ENCODE measurements at places on chromosomes 13 and 19.

DNA sequence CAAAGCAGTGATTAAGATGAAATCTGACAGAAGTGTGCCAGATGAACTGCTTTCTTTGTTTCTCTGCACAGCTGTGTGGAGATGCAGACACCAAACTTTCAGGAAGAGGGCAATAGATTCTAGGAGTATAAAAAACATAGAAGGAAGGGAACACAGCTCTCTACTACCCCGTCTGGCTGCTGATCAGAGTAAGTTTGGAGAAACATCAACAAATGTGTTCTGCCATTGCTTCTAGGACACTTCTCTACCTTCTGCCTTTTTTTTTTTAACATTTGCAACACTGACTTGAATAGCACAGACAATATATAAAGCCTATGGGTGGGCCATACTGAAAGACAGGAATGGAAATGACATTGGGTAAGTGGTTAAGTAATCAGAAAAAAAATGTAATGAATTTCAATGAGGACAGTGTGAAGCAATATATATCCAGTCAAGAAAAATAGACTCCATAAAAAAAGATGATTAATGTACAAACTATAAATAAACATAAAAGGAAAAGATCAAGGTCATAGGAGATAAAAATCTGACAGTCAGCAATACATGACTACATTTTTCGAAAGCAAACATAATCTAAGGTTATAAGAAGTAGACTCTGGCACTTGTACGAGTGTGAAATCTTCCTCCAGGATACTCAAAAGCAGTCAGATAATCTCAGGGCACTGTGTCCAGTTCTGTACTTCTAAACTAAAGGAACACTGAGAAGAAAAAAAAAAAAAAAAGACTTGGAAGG is 21.4 kb downstream of the NUFIP1 start:
- DNase-seq, result no peak

DNA sequence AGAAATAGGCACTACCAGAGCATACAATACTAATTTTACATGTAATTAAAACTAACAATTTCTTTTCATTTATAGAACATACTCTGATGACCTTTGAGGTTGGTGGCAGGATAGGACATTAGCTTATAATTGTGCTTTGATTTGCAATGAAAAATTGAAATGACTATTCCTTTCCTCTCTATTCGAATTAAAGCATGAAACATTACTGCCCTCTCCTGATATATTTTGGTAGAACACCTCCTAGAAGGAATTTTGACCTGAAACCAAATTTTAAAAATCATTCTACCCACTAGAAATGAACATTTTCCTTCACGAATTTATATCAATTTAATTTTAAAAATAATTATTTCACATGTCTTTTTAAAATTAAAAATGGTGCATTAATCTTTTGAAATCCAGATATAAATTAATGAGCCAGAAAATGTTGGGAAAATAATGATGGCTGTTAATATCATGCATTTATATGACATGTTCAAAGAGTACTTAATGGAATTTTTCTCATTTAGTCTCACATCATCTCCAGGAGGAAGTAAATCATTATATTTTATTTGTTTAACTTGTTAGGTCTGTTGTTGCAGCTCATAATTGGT is 556.3 kb upstream of the ARGLU1 start:
- no peak for DNase-seq

DNA sequence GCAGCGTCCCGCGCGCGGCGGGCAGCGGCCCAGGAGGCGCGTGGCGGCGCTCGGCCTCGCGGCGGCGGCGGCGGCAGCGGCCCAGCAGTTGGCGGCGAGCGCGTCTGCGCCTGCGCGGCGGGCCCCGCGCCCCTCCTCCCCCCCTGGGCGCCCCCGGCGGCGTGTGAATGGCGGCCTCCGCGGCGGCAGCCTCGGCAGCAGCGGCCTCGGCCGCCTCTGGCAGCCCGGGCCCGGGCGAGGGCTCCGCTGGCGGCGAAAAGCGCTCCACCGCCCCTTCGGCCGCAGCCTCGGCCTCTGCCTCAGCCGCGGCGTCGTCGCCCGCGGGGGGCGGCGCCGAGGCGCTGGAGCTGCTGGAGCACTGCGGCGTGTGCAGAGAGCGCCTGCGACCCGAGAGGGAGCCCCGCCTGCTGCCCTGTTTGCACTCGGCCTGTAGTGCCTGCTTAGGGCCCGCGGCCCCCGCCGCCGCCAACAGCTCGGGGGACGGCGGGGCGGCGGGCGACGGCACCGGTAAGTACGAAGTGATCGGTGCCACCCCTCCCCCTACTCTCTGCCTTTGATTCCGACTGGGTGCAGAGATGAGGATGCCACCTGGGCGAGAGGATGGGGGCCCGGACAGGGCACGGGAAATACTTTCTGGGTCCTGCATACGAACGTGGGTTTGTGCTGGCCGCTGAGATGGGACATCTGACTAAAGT is 874 bp downstream of the TRIM28 start:
- DNase-seq, result no peak

DNA sequence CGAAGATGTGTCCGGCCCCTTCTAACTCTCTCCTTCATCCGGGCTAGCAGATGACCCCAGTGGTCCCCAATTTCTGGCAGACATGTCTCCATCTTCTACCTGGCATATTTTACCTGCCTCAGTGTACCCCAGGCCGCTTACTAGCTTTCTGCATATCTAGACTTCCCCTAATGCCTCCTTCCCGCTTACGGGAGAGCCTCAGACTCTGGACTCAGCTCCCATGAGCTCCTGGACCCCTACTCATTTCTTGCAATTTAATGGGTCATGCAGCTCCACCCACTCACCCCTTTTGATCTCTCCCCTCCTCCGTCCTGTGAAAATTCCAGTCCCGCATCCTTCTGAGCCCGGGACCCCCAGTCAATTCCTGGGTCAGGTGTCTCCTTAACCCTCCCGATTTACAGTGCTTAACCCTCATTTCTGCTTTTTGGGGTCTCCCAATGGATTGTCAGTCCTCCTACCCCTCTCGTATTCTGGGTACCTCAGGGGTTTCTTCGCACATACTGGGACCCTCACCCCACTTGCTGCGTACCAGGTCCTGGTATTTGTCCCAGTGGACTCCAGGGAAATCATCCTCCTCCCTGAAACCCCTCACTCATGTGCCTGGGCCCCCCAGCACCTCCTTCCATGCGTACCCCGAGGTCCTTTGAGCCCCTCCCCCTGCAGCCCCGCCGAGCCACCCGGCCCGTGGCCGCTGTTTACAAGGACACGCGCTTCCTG is 500 bp upstream of the JUNB start:
- DNase-seq, result no peak

DNA sequence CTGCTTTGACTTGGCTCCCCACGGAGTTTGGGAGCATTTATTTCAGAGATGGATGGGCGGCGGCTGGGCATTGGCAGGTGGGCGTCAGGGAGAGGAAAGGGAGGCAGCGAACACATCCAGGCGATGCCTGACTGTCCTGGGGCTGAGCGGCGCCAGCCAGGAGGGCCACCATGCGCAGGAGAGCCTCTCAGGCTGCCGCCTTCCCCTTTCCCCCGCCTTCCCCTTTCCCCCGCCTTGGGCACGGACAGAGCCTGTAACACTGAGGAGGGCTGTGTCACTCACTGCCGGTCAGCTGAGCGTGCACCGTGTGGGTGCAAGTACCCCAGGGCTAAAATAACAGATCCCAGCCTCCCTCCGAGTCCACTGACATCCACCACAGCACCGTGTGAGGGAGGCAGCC is 11.4 kb downstream of the MCF2L start:
- no peak for DNase-seq

GRCh38 chr13:97945792-97946419 is 7.6 kb upstream of the IPO5 start:
- DNase-seq, result no peak

DNA sequence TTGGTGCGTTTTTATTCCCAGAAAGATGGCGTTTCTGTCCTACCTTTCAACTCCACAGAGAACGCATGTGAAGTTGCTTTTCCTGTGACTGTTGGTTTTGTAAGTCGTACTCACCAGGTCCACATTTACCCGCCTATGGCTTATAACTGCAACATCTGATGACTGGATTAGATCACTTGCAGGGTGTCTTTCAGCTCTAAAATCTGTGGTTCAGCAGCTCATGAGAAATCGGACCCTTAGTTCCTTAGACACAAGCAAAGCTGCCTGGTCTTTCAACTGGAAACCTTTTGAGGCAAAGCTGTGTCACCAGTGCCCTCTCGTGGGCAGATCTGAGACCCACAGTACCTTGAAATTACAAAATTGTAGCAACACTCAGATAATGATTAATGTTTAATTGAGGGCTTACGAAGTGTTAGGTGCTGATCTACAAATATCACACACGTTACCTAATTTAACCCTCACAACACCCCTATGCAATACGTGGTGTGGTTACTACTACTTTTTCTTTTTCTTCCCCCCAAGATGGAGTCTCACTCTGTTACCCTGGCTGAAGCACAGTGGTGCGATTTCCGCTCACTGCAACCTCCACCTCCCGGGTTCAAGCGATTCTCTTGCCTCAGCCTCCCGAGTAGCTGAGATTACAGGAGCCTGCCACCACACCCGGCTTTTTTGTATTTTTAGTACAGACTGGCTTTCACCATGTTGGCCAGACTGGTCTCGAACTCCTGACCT is 65.4 kb downstream of the RUBCNL start:
- DNase-seq, result no peak

GRCh38 chr13:36068566-36068965 is 62.6 kb downstream of the DCLK1 start:
- DNase-seq, result no peak

DNA sequence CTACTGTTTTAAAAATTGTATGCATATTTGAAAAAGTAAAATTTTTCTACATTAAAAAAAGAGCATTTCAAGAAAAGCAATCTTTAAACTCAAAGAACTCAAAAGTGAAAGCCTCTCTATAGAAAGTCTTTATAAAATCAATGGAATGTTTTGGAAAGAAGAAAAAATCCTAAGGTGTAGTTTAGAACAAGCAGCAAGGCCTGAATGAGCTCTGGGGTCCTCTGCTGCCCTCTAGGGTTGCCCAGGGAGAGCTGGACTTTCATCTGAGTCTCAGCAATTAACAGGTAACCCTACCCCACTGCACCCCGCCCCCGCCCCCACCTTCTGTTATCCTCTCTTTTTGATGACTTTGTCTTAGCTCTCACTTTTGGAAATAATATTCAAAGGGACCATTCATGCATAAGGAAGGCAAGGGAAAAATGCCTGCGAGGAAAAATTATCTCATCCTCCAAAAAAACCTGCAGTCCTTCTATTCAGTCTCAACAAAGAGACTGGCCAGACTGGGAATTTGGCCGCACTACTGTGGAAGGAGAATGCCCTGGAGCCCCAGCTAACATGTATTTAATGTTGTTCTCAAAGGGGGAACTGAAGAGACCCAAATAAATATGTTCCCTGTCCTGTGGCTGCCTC is 24.1 kb downstream of the SLC25A30 start:
- DNase-seq, result no peak

- no peak for DNase-seq
Measured at GRCh38 chr19:4550018-4550417, 9.5 kb downstream of the SEMA6B start.

DNA sequence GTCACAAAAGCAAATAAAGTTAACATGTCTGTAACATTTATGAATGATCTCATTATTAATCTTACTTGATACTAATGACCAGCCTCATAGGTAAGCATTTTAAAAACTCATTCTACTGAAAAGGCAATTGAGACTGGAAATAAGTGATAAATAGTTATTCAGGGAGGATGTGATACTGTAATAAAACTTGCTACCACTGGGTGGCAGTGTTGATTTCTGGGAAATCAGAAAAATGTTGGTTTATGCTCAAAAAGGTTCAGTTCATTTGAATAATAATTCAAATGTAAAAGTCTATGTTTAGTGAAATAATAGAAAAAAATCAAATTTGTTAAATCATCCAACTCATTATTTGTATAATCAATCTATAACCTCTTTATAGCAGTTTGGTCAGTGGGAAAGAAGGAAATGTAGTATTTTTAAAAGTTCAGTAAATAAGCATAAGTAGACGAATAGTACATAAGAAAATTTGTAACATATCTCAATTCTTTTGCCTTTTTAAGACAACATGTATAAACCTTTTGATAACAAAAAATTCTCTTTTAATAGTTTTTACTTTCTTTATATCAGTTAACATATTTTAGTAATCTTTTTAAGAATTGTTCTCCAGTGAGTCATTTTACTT is 9.6 kb downstream of the ABHD13 start:
- DNase-seq, result no peak

DNA sequence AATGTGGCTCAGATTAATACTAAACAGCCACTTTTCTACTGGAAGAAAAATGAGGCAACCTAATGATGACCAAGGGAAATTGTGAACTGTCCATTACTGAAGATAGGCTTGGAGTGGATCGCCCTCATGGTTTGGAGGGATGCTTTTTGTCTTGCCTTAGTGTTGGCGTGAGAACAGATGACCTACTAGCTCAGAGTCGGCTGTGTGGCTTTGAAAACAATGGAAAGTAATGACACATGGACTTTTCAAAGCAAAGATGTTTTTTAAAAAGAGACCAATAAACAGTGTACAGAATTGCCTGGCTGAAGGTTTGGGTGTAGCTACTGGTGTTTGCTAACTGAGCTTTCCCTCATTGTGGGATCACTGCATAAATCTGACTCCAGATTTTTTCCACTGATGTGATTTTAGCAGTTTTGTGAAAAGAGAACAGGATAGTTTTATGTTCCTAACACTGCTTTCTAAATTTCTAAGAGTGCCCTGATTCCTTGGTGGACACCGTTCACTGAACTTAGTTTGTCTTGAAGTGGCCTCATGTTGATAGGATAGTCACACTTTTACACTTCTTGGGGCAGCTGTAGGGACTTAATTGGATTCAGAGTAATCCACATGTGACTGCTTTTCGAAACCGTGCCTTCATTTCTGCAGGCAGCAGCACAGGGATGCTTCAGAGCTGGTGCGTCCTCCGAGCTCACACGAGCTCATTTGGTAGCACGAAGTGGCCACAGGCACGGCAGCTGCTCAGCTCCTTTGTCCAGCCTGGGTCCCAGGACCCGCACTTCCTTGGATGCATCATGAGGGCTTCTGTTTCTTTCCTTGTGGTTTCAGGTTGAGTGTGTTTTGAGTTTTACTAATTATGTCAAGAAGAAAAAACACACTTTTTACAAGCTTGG is 4.3 kb downstream of the CEBPG start:
- no peak for DNase-seq

GRCh38 chr13:81194362-81194761 is 853.4 kb upstream of the SPRY2 start:
- no peak for DNase-seq

GRCh38 chr19:31355665-31356289 is 6.5 kb upstream of the TSHZ3 start:
- DNase-seq, result no peak

DNA sequence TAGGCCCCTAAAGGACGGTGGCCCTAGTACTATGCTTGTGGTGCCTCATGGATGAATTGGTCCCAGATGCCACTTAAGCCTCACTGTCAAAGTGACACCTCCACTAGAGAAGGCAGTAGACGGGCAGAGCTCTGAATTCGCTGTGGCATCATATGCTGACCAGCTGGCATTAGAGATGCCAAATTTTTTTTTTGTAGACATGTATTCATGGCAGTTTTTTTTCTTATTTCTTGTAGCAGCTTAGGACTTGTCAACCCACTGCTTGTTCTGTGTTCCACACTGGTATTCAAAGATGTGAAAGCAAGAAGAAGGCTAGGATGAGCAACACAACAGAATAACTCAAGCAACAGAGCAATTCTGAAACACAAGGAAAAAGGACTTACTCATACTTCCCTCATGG is 212.5 kb downstream of the DLEU7 start:
- no peak for DNase-seq

Data from NCI-H1436 treated with DMSO at 0.1 percent for 48 hours (cell line).